Activated CD4-positive, alpha-beta T cell treated with anti-CD3 and anti-CD28 coated beads for 36 hours (primary cell): ENCODE measurements at places on chromosomes 2 and 18. TPM values are rescaled to one million over a fixed set of nuclear protein-coding genes. Genes with fewer than 3 reads are reported as not detected.

Gene NCKAP5
- not detected for total RNA-seq

Gene IFIH1
- total RNA-seq = 36.8 TPM

Gene CPS1
- total RNA-seq = 3.5 TPM

Gene SULT1C2
- total RNA-seq = not detected

Gene LYPD1
- total RNA-seq = not detected

Gene IL1R1
- total RNA-seq = 20.8 TPM

Gene SNED1
- 0.69 TPM for total RNA-seq

Gene SCN7A
- total RNA-seq = not detected

Gene ALKAL2
- total RNA-seq = not detected

Gene PLA2R1
- not detected for total RNA-seq

Gene FSHR
- not detected for total RNA-seq

Gene BCL11A
- total RNA-seq = 0.98 TPM

Gene PRKAG3
- not detected for total RNA-seq

Gene NXPH2
- total RNA-seq = not detected

Gene LOXHD1
- 0.05 TPM for total RNA-seq

Gene DTNA
- 0.48 TPM for total RNA-seq

Gene ANKRD62
- total RNA-seq = not detected

Gene BARD1
- 22.8 TPM for total RNA-seq

Gene MC4R
- not detected for total RNA-seq

Gene SH3BP4
- total RNA-seq = 0.21 TPM

Gene SOX11
- not detected for total RNA-seq

Gene MORN2
- 6.6 TPM for total RNA-seq

Gene CERKL
- total RNA-seq = not detected
